ENCODE measurements at places on chromosomes 16 and 17. TPM values are rescaled to one million over a fixed set of nuclear protein-coding genes. Genes with fewer than 3 reads are reported as not detected.

The TLCD2 gene
- total RNA-seq = 7.3 TPM

The HEATR9 gene
- not detected for total RNA-seq

The LRRC37A3 gene
- total RNA-seq = 9.8 TPM

The SMPD3 gene
- total RNA-seq = 0.79 TPM

The GFAP gene
- 0.15 TPM for total RNA-seq

The CHST4 gene
- total RNA-seq = 0.26 TPM

The LGALS3BP gene
- 688 TPM for total RNA-seq

GRCh38 chr16:28875134-28876018 lies 2.9 kb upstream of the ATP2A1 start:
- DNase-seq = no peak

DNA sequence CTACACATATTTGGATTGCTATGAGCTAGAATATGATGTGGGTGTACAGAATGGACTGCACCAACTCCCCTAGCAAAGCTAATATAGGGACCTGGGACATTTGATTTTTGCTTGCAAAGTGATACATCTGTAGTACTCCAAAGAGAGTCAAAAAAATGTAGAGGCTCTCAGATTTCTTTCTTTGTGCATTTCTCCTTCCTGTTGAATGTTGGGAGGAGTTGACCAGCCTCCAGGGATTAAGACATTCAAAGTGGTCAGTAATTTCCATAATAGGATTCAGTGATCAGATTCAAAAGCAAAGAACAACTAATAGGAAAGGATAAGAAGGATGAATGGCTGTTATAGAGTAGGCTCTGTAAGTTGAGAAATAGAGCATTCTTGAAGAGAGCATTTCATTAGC lies 934.9 kb downstream of the KCNJ2 start:
- DNase-seq = no peak

DNA sequence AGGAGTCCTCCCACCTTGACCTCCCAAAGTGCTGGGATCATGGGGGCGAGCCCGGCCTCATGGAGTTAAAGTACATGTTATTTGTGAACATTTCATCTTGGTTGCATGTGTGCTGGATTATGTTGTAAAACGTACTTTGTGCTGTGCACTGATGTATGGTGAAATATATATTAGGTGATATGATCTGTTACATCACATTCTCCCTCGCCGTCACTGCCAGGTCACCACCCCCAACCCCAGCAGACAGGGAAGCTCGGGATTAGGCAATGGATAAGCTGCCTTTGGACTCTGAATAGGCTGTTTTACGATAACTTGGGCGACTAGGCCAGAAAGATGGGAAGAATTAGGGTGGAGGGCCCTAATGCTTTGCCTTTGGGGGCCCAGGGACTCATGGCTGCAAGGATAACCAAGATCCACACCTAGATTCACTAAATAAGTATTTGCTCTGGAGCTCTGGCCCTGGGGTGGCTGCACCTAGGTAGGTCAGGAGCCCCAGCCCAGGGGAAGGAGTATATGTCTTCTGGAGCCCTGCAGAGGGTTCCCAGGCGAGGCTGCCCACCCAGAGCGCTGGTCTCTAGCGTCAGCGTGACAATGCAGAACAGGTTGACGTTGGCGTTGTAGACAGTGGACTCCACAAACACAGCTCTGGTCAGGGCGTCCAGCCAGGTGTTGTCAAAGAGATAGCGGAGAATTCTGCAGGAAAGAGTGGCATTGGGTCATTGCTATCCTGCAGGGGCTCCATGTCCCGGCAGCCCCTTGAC lies 27.1 kb upstream of the GCSH start:
- no peak for DNase-seq

DNA sequence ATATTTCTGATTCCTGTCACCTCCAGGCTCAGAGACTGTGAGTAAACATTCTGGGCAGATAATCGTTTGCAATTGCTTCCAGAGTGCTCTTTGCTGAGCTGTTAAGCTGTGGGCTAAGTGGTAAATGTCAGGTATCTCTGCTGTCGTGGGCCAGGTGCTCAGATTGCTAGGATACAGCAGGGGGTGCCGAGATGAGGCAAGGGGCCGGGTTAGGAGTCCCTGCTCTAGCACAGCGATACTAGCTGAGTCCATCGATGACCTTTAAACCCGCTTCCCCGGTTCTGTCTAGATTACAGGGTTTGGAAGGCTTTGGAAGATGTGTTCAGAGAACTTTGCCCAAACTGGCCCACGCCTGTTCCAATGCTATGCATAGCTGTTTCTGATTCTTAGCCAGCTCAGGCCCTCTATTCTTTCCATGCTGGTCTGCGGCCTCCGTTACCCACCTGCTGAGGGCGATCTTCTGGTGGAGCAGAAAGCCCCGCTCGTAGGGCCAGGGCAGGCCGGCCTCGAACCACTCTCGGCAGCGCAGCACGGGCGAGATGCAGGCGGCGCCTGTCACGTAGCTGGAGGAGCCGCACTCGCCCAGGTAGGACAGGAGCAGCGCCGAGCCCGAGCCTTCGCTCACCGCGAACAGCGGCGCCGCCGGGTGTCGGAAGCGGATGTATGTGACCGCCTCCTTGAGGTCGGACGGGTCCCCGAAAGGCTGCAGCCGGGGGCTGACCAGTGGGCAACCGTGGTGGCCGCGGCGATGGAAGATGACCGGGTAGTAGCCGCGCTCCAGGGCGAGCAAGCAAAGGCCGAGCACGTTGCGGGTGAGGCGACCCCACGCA lies 979 bp downstream of the ABHD15 start:
- peak; percentile 93 for DNase-seq

DNA sequence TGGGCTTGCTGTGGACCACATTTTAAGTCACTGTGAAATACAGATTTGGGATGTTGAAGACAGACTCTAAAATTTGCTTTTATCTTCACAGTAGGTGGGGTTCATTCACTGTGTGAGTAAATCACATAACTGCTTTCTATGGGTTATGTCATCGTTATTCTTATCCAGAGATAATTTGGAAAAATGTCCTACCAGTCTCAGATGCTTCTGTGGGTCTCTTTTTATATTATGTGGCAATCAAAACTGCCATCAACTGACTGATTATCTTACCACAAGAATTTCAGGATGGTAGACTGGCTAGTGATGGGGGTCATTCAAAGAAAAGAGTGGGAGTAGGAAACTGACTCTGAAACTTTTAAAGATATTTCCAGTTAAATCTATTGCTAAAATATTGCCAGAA lies 3.1 kb downstream of the HSBP1 start:
- DNase-seq = no peak

DNA sequence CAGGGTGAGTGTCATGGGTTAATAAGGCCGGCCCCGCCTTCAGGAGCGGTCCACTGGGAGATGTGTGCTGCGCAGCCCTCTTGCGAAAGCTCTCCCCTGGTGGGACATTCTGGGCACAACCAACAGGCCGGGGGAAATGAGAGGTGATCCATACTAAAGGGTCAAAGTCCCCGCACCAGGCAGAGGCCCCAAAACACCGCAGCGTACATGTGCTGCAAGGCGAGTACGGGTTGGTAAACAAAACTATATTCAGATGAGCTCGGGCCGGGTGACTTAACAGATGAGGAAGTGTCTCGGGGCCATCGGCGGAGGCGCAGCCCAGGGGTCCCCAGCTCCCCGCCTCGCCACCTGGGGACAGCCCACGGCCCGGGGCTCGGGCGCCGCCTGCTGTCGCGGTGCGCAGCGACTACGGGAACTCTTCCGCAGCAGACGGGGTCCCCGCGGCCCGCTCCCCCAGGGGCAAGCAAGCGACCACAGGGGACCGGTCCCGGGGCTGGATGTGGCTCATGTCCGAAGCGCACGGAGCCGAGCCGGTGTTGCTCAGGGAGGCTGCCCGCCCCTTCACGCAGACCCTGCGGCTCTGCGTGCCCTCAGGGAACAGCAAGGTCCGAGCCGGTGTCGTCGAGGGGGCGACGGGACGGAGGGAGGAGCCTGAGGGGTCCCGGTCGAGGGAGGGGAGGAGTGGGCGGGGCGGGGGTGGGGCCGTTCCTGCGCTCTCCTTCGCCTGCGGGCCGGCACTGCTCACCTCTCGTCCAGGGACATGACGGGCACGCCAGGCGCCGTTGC lies at the start of gene RAB37:
RAB37 (plus strand) TSS at position 744 of the 786 bp plus-strand sequence; CDS start at position 761, 17 bp downstream.
- DNase-seq = no peak

GRCh38 chr16:79081297-79082066 lies 519.1 kb downstream of the MAF start:
- DNase-seq = no peak

DNA sequence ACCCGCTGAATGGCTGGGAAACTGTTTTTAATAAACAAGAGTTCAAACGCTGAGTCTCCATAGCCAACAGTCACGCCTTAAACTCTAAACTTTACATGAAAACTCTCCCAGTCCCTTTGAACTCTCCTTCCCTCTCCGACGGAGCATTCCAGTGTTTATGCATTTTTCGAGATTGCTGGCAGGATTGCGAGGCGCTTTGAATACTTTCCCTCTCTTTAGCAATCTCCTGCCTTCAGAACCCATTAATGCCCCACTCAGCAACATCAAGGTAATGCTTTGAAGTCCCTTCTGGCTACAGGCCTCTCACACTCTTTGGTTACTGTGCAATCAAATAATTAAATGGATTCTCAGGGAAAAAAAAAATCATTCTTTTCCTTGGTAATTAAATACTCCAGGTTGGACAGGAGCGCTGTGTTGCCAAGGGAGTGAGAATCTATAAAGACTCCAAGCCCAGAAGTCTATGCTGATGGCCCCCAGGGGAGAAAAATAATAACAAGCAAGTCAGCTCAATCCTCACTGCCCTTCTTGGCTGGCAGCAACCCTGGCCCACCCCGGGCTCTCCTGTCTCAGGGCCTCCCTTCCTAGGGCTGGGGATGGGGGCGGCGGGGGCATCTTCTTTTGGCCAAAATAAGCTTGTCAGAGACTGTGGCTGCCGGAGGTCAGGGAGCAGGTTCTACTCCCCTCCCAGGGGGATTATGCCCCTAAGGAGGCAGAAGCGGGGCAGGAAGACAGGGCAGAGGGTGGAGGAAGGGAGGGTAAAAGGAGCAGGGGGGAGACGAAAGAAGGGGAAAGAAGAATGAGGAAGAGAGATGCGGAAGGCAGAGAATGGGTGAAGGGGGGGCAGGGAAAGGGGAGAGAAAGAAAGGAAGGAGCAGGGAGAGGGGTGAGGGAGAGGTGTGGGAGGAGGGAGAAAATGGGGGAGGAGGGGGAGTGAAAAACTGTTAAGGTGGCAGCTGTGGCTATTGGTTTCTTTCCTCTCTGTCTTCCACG lies 45.2 kb downstream of the AXIN2 start:
- no peak for DNase-seq

DNA sequence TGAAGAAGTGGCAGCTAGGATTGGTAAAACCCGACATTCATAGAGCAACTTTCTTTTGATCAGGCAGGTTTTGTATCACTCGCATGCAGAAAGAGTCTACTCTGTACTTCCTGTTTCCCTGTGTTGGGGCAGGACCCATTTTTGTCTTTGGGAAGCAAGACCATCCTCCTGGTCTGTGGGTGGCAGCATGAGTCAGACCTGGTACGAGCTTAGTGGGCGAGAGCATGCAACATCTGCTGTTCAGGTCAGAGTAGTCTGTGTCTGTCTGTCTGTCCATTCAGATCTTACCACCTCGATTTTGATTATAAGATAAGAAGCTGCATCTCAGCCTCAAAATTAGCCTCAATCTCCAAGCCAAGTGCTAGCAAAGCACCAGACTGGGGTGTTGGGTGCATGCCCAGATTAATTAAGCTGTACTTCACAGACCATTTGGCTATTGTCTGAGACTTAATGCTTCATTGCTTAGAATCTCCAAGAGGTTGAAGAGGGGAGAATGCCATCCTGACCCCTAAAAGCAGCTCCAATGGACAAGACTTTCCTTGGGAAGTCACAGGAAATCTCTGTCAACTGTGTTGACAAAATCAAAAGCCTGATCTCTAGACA lies 110.9 kb downstream of the XYLT1 start:
- no peak for DNase-seq

GRCh38 chr16:65005696-65006095 lies 116.2 kb downstream of the CDH11 start:
- no peak for DNase-seq

- no peak for DNase-seq
Observed at GRCh38 chr16:47725188-47725695, 264.1 kb downstream of the PHKB start.

DNA sequence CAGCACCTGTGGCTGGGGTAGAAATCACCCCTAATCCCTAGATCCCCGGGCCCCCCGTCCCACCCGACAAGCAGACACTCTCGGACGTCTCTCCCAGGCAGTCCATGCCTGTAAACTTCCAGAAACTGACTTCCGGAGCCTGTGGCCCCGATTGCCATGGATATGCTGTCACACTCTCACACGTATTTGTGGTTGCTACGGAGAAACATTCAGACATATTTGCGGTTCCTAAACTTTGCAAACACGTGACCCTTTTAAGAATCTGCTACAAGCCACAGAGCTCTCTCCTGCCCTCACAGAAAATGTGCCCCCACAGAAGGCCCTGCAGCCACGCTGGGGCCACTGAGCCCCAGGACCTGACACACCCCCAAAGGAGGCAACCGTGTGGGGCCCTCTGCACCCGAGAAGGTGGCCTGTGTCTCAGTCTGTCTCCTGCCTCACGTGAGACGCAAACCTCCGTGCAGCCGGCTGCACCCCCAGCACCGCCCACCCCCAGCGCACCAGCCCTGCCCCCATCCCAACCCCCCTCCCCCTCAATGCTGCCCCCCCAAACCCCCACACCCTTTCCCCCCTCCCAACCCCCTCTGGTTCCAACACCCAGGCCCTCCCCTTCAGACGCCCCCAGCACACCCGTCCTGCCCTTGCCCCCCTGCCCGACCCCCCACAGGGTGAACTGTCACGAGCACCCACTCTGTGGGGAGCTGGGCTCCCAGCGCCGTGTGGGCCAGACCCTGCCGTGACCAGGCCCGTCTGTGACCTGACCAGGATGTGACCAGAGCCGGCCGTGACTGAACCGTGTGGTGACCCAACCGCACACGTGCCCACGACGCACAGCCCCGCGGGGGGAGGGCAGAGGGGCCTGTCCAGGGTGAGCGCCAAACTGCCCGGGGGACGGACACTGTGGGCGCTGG lies 66.3 kb upstream of the METRNL start:
- DNase-seq = no peak

Measured in left lung (tissue), 14 donors.